ENCODE measurements at places on chromosomes 2 and 18.
A peak's percentile ranks its signal among the peaks of the same experiment; 100 is the strongest.

DNA sequence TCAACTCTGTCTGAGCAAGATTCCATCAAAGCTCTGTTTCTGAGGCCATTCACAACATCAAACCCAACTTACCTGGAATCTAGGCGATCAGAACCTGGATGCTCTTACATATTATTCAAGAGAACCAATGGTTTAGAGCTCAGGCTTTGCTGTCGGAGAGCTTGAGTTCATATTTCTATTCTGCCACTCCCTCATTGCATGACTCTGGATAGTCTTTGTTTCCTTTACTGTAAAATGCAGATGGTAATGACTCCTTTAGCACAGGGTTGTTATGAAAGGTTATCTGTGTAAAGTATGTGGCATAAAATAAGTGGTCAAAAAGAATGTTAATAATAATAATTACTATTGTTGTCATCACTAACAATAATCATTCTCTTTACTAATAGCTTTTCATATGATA lies 12.6 kb downstream of the RELCH start:
- no peaks in the 10 kb centered on the region for H3K4me1 ChIP-seq
- no peaks in the 10 kb centered on the region for H3K27me3 ChIP-seq
- H3K27ac ChIP-seq: no peak overlapping the region
- H3K36me3 ChIP-seq: no peaks in the 10 kb centered on the region

GRCh38 chr2:88530081-88530480 lies 77.6 kb upstream of the FOXI3 start:
- H3K4me1 ChIP-seq: no peaks in the 10 kb centered on the region
- H3K36me3 ChIP-seq: no peaks in the 10 kb centered on the region
- no peak overlapping the region for H3K4me3 ChIP-seq
- DNase-seq: no peak
- H3K27ac ChIP-seq: no peak overlapping the region

GRCh38 chr2:41966431-41966893 lies 81.4 kb upstream of the PKDCC start:
- H3K4me3 ChIP-seq: no peak overlapping the region
- H3K27ac ChIP-seq: peak overlapping the region; percentile 61
- peak; percentile 76 for DNase-seq

DNA sequence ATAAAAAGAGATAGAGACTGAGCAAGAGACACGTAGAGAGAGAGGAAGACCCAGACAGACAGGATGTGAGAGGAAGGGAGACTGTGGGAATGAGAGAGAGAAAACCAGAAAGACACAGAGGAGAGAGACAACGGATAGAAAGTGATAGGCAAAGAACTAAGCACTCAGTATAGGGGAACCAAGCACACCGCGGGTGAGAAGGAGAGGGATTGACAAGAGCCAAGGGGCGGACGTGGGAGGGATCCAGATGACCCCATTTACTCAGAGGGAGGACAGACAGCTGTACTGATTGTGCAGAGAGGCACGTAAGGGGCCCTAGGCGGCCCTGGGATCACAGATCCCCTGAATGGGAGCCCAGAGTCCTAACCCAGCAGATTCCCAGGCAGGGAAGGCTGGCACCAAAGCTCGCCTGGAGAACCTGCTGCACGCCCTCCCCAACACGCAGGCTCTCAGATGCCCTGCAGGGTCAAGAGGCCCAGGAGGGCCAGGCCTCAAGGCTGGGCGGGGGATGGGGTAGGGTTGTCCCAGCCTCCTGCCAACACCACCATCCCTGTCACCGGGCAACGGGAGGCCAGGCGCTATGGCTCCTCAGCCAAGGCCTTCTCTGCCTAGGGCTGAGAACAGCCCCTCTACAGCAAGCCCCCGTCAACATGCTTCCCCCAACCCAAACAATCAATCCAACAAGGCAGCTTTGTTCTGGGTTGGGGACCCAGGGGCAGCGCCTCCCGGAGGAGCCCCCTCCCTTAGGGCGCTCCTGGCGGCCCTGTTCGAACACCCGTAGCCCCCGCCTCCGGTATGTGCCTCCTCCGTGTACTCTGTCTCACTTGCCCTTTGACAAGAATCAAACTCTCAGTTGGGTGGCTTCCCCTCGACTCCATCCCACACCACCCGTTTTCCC lies 579 bp downstream of the LOXL3 start:
- H3K36me3 ChIP-seq: no peaks in the 10 kb centered on the region
- peak overlapping the region; percentile 75 for H3K4me3 ChIP-seq
- no peak for DNase-seq
- H3K4me1 ChIP-seq: no peaks in the 10 kb centered on the region
- H3K27ac ChIP-seq: peak overlapping the region; percentile 87

DNA sequence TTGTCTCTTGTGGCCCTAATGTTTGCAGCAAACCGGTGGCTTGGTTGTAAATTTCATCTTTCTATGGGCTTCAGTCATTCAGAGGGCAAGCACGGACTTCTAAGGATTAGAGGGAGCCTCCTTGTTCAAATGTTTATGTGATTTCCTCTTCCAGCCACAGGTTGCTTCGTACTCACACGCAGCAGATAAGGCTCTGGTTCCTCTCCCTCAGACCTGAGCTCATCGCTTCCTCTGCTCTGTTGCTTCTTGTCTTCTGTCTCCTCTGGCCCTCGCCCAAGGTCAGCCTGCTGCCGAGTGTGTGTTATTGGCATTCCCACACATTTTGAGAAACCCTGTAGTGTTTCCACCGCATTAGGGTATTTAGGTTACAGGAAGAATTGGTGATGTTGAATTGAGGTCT lies 44.0 kb downstream of the MYL12B start:
- H3K27me3 ChIP-seq: no peaks in the 10 kb centered on the region
- H3K4me3 ChIP-seq: no peak overlapping the region
- peak overlapping the region; percentile 32 for H3K27ac ChIP-seq
- no peak for DNase-seq

Data from Peyer's patch (tissue), 4 donors.